ENCODE measurements at places on chromosomes 16 and 17.

DNA sequence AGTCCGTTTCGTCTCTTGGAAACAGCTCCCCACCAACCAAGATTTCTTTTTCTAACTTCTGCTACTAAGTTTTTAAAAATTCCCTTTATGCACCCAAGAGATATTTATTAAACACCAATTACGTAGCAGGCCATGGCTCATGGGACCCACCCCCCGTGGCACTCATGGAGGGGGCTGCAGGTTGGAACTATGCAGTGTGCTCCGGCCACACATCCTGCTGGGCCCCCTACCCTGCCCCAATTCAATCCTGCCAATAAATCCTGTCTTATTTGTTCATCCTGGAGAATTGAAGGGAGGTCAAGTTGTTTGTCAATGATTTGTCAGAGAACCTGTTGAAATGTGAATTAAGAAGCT lies 48.2 kb downstream of the IL21R start:
- no peak for DNase-seq

- no peak for DNase-seq
Observed at GRCh38 chr17:39099663-39100286, 51.7 kb downstream of the PLXDC1 start.

GRCh38 chr16:27980919-27981700 lies 82.4 kb downstream of the GSG1L start:
- no peak for DNase-seq

DNA sequence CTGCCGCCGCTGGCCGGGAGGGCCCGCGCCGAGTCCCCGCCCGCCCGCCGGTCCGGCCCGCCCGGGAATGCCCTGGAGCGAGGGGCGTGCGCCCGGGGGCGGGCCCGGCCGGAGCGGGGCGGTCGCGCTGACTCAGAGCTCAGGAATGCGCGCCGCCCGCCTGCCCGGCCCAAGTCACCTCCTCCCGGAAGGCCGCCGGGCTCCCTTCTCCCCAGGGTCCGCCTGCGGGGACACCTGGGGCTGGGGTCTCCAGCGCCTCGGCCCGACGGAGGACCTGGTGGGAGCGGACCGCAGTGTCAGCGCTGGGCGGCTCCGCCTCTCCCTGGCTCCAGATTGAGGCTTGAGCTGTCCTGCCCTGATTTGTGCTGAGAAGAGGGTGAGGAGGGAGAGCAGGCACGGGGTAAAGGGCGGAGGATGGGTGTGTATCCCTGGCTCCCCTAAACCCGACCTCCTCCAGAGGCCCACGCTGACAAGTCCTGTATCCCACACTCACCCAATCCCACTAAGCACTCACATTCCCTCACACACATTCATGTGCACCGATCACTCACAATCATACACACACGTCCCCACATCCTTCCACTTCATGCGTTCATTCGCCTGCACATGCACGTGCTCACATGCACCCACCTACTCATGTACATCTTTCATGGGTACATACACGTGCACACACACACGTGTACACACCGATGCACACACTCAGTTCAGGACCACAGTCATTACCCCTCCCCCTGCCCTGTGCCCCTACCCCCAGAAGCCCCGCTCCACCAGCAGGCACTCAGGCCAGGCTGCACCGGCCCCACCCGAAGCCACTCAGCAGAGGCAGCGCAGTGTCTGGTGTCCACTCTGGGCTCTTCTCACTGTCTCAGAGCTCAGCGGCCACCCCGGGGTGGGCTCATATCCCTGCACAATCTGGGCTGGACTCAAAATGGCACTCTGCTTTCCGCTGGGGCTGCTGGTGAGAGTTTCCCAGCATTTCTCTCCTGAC lies at the start of gene RHBDF1:
Gene RHBDF1, minus strand, starts transcription at position 71 of the 988 bp plus-strand sequence. CDS start 7,616 bp downstream, outside the sequence.
- peak; percentile 59 for DNase-seq

GRCh38 chr17:77604301-77604972 lies 354.1 kb upstream of the TNRC6C start:
- DNase-seq = no peak

GRCh38 chr17:6476076-6476809 lies 32.0 kb downstream of the PIMREG start:
- no peak for DNase-seq

DNA sequence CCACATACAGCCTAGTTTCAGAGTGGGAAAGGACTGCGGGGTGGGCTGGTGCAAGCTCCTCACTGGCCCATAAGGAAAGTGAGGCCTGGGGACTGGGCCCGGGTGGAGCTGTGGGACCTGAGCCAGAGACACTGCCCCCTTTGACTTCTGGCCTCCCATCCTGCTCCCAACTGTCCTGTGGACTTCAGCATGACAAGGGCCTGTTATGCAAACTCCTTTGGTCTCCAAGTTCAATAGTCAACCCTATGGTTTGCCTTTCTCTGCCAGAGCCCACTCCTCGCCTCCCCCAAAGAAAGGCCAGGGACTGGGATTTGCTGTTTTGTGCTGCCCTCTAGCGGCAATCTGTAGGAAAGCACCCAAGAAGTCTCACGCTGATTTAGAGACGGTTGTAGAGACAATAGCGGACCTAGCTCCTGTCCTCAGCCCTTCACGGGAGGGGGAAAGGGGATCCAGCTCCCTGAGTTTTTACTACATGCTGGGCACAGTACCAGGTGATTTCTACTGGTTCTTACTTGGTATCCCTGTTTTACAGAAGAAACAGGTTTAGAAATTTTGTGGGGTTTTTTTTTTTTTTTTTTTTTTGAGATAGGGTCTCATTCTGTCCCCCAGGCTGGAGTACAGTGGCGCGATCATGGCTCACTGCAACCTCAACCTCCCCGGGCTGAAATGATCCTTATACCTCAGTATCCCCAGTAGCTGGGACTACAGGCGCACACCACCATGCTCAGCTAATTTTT lies 1.2 kb upstream of the TLCD3B start:
- DNase-seq = no peak

DNA sequence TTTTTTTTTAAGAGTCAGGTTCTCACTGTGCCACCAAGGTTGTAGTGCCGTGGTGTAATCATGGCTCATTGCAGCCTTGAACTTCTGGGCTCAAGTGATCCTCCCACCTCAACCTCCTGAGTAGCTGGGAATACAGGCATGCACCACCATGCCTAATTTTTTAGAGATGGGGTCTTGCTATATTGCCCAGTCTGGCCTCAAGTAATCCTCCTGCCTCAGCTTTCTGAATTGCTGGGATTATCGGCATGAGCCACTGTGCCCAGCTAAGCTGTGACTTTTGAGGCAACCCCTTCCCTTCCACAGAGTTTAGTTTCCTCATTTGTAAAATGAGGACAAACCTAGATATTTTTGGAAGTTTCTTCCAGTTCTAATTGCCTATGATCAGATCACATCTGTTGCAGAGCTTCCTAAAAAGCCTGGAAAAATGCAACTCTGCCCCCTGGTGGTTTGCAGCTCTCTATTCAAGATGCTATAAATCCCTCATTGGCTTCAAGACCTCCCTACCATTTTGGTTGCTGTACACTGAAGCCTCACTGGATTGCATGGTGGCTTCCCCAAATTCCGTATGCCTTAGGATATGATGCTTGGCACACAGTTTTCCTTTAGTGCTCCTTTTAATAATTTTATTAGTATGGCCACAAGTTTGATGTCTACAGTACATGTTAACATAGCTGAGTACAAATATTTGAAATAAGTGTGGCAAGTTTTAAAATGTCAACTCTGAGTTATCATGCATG lies 19.3 kb downstream of the GDE1 start:
- DNase-seq = peak; percentile 76

DNA sequence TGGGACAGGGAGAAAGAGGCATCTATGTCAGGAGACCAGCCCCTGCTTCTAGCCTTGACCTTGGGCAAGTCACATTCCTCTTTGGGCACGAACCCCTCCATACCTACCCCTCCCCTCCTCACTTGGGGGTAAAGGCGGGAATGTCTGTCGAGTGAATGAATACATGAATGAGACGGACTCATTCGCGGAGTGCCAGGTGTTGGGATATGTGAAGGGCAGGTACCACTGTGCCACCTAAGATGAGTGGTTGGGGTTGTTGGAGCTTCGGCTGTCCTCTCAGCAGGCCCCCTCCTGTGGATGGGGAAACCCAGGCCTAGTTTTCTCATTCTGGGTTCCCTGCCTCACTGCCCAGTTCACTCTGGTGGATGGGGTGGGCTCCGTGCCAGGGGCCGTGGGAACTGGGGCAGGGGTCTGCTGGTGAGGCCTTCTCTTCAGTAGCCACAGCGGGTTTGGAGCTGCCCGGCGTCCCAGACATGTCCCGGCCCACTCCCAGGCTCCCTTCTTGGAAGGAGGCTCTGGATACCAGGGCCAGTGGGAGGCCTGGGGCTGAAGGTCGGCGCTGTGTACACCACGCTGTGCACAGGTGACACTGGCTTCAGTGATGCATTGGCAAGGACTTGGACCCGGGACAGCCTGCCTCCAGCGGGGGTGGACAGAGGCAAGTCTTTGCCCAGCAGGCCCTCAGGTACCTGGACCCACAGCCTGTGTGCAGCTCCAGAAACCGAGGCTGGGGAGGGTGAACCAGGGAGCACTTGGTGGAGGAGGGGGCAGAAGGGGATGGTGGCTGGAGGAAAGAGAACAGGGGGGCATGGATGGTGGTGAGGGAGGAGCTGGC lies 5.6 kb downstream of the GLIS2 start:
- no peak for DNase-seq

GRCh38 chr16:30377050-30377811 lies 2.6 kb downstream of the MYL11 start:
- DNase-seq = no peak

- DNase-seq = no peak
Observed at GRCh38 chr17:33322063-33322462, 29.0 kb upstream of the ASIC2 start.

DNA sequence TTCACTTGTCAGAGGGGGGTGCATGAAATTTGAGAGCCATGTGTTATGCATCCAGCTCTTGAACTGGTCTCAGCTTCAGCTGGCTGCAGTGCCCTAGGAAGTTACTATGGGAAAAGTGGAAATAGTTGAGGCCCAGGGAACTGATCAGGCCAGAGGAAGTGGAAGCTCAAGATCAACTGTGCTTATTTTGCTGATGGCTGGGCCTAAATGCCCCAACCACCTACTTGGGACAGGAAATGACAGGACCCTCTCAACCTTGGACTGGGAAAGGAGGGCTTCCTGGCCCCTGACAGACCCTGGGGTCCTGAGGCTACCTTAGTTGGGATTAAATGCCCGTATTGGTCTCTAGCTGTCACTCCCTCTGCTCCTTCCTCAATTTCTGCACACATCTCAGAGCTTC lies 1.2 kb upstream of the TAOK2 start:
- DNase-seq = no peak

GRCh38 chr16:6835941-6836340 lies 496.7 kb upstream of the RBFOX1 start:
- DNase-seq = no peak

GRCh38 chr17:51165680-51166197 lies 472 bp upstream of the NME2 start:
- no peak for DNase-seq

GRCh38 chr17:17769869-17770631 lies 66.7 kb downstream of the SREBF1 start:
- DNase-seq = no peak

DNA sequence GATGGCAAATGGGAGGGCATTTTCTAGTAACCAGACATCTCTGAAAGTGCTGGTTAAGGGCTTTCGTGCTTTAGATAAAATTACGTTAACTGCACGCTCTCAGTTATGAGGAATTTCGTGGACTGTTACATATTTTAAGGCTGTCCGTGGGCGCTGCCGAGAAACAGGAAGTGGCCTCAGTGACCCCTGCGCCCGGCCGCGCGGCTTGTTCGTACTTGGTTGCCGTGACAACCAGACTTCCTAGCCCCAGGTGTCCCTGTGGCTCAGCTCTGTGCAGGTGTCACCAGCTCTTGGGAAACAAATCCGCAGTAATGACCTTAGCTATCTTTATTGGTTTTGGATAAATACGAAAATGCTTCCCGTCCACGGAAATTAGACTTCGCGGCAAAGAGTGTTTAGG lies 52.7 kb downstream of the LMF1 start:
- DNase-seq = no peak

Measured in COLO829 (cell line).